ENCODE measurements at places on chromosomes 5 and 9.

GRCh38 chr5:143707806-143708205 is 104.2 kb upstream of the HMHB1 start:
- DNase-seq, result no peak

DNA sequence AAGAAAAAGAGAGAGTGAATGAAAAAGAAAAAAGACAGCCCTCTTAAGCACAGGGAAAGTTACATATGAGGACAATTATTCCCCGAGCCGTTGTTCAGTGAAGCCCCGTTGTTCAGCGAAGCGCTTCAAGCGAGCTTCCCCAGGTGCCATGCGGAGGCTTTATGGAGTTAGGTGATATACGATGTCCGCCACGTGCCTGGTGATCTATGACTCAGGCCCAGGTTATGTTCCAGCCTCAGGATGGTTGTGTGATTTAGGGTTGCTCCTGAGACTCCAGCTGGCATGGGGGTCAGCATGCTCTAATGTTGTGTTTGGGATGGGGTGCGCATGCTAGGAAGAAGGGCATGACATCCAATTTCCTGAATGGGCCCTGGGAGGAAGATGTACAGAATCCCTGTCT is 365.6 kb downstream of the CDK5RAP2 start:
- no peak for DNase-seq

GRCh38 chr9:36903541-36904435 is 130.3 kb downstream of the PAX5 start:
- no peak for DNase-seq

- DNase-seq, result no peak
Measured at GRCh38 chr5:66351813-66352212, 207.7 kb downstream of the SREK1 start.

GRCh38 chr5:7606840-7607465 is 211.0 kb downstream of the ADCY2 start:
- DNase-seq, result no peak

GRCh38 chr5:41370482-41370881 is 139.9 kb downstream of the PLCXD3 start:
- DNase-seq, result no peak

DNA sequence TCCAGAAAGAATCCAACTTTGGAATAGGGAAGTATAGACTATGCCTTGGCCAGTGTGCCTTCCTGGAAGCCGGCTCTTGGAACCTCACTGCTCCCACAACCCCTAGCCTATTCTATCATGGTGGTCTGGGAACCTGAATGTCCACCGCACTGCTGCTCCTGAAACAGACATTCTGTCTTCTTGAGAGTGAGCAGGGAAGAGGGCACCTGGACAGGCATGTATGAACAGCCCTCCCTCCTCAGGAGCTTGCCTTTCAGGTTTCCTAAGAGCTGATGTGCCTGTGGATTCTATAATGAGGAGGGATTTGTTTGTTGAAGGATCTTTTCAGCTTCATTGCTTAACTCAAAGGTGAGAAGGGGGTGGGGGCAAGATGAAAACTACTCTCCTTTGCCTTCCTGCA is 55.1 kb upstream of the XPA start:
- DNase-seq, result no peak

- no peak for DNase-seq
Measured at GRCh38 chr5:176166427-176166826, 71.8 kb upstream of the SIMC1 start.

DNA sequence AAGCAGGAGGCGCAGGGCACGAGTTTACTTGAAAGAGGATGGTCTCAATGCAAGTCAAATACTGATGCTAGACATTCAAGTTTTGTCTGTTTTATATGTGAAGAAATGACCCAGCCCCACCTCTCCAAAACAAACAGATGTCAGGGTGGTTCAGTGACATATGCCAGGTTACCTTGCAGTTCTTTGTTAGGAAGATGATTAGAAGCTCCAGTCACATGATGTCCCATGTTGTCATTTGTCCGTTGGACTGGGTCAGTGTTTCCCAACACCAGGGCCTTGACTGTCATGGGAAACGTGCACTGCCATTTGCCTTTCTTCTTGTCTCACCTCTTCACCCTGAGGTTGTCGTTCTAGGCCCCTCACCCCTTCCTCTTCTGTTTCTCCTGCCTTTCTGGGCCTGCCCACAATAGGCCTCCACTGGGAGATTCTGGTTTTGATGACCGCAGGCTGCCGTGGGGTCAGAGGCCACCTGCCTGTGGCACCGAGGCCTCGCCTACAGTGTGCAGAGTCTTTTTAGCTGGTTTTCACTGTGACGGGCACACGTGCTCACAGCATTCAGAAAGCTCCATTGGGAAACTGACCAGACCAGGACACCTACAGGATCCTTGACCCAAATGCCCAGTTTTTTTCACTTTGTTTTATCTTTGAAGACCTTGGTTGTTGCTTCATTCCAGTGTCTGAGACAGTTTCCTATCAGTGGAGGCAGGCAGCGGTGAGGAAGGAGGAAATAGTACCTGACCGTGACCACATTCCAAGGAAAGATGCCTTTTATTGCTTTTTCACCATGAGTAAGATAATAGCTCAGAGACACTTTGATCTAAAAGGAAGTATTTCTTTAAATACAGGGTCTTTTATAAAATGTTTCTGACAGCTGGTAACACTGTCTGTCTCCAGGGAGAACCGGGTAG is 123.1 kb downstream of the PIP5K1B start:
- DNase-seq, result no peak

Data from stimulated activated CD4-positive, alpha-beta T cell treated with anti-CD3 and anti-CD28 coated beads, Interleukin-2, amount 100 ng/mL, for 24 hours (primary cell).